SK-N-SH (cell line): ENCODE measurements at places on chromosomes 6 and 20.

DNA sequence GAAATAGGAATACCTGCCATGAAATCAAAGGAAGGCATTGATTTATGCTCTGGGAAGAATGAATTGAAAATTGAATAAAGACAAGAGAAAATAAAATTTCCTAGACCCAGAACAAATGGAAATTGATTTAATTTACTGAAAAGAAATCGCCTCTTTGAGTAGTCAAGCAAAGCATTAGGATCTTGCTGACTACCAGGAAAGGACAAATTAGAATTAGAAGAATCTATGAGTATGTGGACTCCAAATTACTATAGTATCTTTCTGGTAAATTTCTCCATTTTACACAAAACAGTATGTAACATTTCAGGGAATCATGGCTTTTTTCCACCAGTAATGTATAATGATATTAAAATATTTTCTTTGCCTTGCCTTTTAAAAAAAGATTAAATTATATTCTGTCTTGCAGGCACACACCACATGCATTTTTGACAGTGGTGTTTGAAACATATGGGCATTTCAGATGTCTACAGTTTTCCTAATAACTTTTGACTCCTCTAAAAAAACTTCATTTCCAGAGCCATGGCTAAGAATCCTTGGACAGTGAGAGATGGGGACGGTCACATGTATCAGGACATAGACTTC lies 768.7 kb upstream of the NRSN1 start:
- no peak for DNase-seq

DNA sequence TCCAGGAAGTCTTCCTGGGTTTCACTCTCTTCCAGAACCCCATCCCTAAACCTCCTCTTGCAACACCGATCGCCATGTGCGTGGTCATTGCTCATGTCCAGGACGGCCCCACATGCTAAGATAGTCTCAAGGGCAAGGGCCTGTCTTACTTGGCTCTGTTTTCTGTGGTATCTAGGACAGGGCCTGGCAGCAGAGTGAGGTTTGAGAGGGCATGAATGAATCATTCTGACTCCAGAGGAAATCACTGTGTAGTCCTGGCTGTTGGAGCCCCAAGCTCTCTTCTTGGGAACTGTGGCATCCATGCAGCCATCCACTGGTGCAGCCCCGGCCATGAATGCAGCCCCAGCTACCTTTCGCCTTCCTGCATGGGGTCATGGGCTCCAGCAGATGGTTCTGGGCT lies 12.4 kb downstream of the SIRPA start:
- no peak for DNase-seq

DNA sequence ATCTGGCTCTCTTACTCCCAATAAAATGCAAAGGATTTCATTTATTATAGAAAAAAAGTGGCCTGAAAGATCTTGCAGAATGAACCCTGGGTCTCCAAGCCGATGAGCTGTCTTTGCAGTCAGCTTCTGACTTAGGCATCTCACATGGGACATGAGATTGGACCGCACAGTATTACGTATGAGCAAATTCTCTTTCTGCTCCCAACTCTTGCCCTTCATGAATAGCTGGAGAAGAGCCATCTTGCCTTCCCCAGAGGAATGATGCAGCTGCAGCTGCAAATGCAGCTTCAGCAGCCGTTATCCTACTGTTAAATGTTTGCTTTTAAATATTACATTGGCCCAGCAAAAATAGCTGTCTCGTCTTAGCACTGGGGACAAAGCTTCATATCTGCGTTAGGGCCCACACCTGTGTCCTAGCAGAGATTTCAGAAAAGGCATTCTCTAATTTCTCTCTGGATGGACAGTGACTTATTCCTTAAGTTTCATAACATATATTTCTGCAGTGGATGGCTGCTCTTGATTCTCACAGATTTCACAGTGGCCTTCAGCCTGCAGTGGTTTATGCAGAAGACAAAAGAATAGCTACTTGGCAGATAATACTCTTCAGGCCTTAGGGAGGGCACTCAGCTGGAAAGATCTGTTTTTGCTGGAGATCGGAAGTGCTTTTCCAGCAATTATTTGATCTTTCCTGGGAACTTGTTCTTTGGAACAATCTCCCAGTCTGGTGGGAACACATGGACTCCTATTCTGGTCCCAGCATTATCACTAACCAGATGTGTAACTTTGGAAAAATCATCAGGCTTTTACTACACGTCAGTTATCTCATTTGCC lies 129.2 kb downstream of the FYN start:
- DNase-seq = peak; percentile 44

DNA sequence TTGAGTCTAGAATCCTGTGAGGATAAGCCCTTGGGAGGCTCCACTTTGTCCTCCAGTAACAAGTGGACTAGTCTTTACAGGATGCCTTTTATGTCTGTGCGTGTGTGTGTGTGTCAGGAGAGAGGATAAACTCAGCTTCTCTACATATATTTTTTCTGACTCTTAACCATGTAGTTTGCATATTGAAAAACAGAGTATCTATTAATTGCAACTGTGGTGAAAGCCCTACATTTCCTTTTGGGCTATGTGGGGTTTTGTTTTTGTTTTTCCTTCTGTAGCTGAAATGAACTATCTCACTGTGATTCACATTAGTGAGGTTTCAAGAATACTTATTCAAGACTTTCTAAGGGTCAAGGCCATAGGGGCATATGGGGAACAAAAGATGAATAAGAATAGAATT lies 17.7 kb downstream of the TPBG start:
- no peak for DNase-seq

DNA sequence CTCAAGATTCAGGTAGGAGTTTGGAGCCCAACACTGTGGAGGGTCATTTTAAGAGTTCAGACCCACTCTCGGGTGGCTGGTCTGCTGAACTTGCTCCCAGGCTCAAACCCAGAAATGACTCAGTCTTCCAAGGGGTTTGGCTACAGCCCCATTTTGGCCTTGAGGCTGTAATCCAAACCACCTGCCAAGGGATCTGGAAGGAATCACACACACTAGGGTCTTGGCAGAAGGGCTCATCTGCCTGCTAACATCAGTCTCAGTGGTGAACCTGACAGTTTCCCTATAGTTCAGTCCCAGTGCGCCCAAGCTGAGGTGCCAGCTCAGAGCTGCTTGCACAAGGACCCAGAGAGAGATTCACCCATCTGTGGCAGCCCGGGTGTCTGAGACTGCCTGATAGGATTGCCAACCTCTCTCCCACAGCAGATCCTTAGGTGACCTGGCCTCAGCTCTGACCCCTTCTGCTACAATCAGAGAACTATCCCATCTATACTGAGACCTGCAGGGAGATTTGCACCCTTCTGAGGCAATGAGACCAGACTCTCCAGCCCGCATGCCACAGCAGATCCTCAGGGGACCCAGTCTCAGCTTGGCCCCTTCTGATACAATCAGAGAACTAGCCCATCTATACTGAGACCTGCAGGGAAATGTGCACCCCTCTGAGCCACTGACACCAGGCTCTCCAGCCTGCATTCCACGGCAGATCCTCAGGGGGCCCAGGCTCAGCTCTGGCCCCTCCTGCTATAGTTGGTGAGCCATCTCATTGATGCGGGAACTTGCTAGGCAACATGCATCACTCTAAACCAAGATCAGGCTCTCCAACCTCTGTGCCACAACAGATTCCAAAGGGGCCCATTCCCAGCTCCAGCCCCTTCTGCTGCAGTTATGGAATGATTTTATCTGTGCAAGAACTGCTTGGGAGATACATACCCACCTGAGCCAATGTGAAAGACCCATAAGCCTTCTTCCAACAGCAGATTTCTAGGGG lies 48.2 kb downstream of the THBS2 start:
- no peak for DNase-seq
